PC-3 (cell line): ENCODE measurements at places on chromosomes 4 and X. TPM values are rescaled to one million over a fixed set of nuclear protein-coding genes. Genes with fewer than 3 reads are reported as not detected.

Gene GLOD5
- not detected in 2 replicates for total RNA-seq

Gene CHST7
- 24.7 and 31.9 TPM in 2 replicates for total RNA-seq

Gene MAGED4
- total RNA-seq = 4.6 and 41.5 TPM in 2 replicates

Gene GABRG1
- not detected in 2 replicates for total RNA-seq

Gene TLR1
- 0.40 and 0.47 TPM in 2 replicates for total RNA-seq

Gene AFP
- 0.40 TPM in 1 of 2 replicates, not detected in the other for total RNA-seq

Gene RIPPLY1
- not detected in 2 replicates for total RNA-seq

Gene NUDT10
- 0.22 and 0.40 TPM in 2 replicates for total RNA-seq

GRCh38 chrX:29690061-29690460 is 525.3 kb upstream of the MAGEB2 start:
- no peak for DNase-seq
- H3K27ac ChIP-seq = no peak overlapping the region
- no peaks in the 10 kb centered on the region for H3K27me3 ChIP-seq
- H3K36me3 ChIP-seq = no peaks in the 10 kb centered on the region
- H3K4me3 ChIP-seq = no peak overlapping the region

DNA sequence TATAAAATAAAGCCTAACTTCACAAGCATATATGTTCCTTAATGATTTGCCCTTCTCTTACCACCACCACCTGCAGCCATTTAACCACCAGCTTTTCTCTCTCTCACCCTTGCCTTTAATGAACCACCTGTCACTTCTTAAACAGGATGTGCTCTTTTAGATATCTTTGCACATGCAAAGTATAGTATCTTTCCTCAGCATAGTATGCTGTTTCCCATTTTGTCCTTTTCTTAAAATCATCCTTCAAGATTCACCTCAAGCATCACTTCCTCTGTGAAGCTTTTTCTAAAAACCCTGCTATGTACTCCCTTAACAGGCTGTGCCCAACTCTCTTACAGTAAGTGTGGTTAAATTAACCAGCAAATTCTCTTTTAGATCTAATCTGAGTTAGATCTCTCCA is 8.2 kb upstream of the CNOT6L start:
- DNase-seq = no peak
- no peak overlapping the region for H3K4me3 ChIP-seq
- no peaks in the 10 kb centered on the region for H3K4me1 ChIP-seq
- H3K36me3 ChIP-seq = no peaks in the 10 kb centered on the region

DNA sequence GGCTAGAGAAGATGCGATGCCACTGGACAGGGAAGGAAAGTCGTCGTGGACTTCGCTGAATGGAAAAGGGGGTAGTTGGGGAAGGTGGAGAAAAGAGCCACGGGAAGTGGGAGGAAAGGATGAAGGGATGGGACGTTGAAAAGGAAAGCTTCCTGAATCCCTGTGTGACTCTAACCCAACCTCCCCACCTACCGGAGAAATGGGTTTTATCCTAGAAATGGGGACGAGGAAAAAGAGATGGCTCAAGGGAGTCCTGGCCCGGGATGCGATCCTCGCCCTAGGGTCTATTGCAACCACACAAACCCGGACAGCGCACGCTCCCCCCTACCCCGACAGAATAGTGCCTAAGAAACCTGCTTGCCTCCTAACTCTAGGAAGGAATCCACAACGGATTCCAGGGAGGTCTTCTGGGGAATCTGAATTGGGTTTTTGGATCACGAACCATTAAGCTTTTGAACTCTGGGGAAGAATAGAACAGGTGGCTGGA is 738 bp upstream of the TSPAN5 start:
- H3K4me1 ChIP-seq = peaks cover 58% of the 10 kb centered on the region
- peak overlapping the region; percentile 86 for H3K4me3 ChIP-seq
- peak; percentile 30 for DNase-seq
- no peaks in the 10 kb centered on the region for H3K36me3 ChIP-seq

DNA sequence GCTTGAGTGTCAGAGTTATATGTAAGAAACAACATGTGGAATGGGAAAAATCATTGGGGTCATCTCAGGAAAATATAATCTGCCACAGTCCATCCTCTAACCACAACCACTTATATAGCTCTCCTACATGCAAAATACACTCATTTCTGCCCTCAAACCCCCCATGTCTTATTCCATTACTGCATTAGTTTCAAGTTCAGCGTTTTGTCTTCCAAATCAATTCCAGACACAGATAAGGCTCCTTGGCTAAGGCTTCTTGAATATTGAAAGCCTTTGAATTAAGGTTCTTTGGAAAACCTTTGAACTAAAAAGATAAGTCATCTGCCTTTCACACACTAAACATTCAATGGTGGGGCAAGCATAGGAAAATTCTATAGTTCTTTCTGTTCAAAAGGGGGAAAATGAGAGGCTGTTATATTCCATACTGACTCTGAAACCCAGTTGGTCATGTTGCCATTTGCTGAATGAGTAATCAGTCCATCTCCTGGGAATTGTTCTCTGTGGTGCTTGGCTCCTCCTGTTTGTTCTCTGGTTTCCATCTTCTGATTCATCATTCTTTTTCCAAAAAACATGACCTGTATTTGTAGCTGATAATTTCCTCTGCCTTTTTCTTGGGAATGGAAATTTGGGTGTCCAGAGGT is 218.7 kb downstream of the BMPR1B start:
- DNase-seq = peak; percentile 78
- no peaks in the 10 kb centered on the region for H3K27me3 ChIP-seq
- H3K27ac ChIP-seq = peak overlapping the region; percentile 96
- H3K4me3 ChIP-seq = no peak overlapping the region
- peaks cover 34% of the 10 kb centered on the region for H3K4me1 ChIP-seq

- DNase-seq = no peak
- no peaks in the 10 kb centered on the region for H3K27me3 ChIP-seq
- H3K36me3 ChIP-seq = no peaks in the 10 kb centered on the region
- H3K4me1 ChIP-seq = no peaks in the 10 kb centered on the region
Measured at GRCh38 chr4:41256740-41257256, at the start of gene UCHL1. Gene UCHL1 (plus strand): TSS chr4:41256928. CDS start chr4:41256977, 49 bp downstream.

DNA sequence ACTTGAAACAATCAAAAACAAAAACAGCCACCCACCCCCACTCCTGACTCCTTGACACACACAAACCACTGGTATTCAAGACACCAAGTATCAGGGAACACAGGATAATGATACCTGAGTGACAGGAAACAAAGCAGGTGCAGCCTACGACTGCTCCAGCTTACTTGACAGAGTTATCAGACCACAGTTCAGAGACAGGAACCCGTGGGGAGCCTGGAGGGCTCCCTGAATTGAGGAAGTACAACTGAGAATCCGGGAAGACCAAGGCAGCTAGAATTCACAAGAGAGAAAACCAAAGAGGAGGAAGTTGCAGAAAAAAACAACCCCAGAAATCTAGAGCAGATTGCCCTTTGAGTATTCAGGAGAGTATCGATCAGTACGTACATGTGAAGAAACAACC is 20.5 kb downstream of the COMMD8 start:
- no peak overlapping the region for H3K4me3 ChIP-seq
- no peak overlapping the region for H3K27ac ChIP-seq
- H3K4me1 ChIP-seq = no peaks in the 10 kb centered on the region
- DNase-seq = no peak

- no peak overlapping the region for H3K4me3 ChIP-seq
- H3K36me3 ChIP-seq = no peaks in the 10 kb centered on the region
- no peaks in the 10 kb centered on the region for H3K4me1 ChIP-seq
- no peak overlapping the region for H3K27ac ChIP-seq
Measured at GRCh38 chrX:44173219-44173618, 170.3 kb downstream of the EFHC2 start.

- no peaks in the 10 kb centered on the region; the same call in 1 of the 2 replicates for H3K4me1 ChIP-seq
- no peak overlapping the region for H3K27ac ChIP-seq
- H3K27me3 ChIP-seq = no peaks in the 10 kb centered on the region
- DNase-seq = peak; percentile 34
Measured at GRCh38 chr4:159048166-159048886, 54.6 kb upstream of the RAPGEF2 start.

- H3K27ac ChIP-seq = no peak overlapping the region
- DNase-seq = peak; percentile 75
- no peaks in the 10 kb centered on the region for H3K27me3 ChIP-seq
- no peaks in the 10 kb centered on the region for H3K4me1 ChIP-seq
Measured at GRCh38 chrX:121000589-121000988, 15.0 kb upstream of the CT47A1 start.

- H3K4me3 ChIP-seq = no peak overlapping the region
- H3K27ac ChIP-seq = no peak overlapping the region
- H3K4me1 ChIP-seq = peaks cover 20% of the 10 kb centered on the region
- no peaks in the 10 kb centered on the region for H3K27me3 ChIP-seq
Measured at GRCh38 chr4:48669086-48669485, 111.0 kb downstream of the FRYL start.

GRCh38 chr4:151555151-151555945 is 146.4 kb downstream of the FHIP1A start:
- DNase-seq = no peak
- no peaks in the 10 kb centered on the region for H3K27me3 ChIP-seq
- no peak overlapping the region for H3K4me3 ChIP-seq

- DNase-seq = no peak
- peaks cover 27% of the 10 kb centered on the region; the same call in 1 of the 2 replicates for H3K27me3 ChIP-seq
- H3K27ac ChIP-seq = no peak overlapping the region
Measured at GRCh38 chr4:77443941-77444340, 161.7 kb upstream of the CXCL13 start.

DNA sequence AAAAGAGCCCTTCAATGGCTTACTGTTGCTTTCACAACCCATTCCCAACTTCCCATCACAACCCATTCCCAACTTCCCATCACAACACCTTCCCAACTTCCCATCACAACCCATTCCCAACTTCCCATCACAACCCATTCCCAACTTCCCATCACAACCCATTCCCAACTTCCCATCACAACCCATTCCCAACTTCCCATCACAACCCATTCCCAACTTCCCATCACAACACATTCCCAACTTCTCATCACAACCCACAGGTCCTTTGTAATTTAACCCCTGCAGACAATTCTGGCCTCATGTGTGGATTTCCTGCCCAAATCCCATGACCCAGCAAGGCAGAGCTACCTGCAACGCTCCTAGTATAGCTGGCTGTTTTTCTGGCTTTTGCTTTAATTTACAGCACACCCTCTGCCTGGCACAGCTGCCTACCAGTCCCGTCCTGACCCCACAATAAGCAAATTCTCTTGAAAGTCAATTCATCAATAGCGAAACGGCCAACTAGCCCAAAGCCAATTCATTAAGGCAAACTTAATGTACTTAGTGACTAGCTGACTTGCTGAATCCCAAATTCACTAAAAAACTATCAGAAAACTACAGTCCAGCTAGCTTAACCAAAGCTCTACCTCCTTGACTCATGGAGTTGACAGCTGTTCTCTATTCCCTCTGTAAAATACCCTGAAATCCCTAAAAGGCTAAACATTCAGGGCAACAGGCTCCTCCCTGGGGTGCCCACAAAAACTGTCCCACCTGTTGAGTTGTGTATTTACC is 75.6 kb downstream of the AFAP1 start:
- no peak overlapping the region for H3K27ac ChIP-seq
- peaks cover 55% of the 10 kb centered on the region for H3K4me1 ChIP-seq
- peaks cover 36% of the 10 kb centered on the region for H3K36me3 ChIP-seq
- DNase-seq = no peak
- no peaks in the 10 kb centered on the region for H3K27me3 ChIP-seq

GRCh38 chrX:19213610-19214152 is 91.4 kb upstream of the ADGRG2 start:
- no peaks in the 10 kb centered on the region for H3K36me3 ChIP-seq
- peaks cover 22% of the 10 kb centered on the region for H3K4me1 ChIP-seq
- H3K27me3 ChIP-seq = no peaks in the 10 kb centered on the region
- peak overlapping the region; percentile 47 for H3K27ac ChIP-seq
- H3K4me3 ChIP-seq = no peak overlapping the region

GRCh38 chrX:84469226-84469625 is 33.0 kb downstream of the HDX start:
- peaks cover 7% of the 10 kb centered on the region; the same call in 1 of the 2 replicates for H3K4me1 ChIP-seq
- peak; percentile 37 for DNase-seq
- no peak overlapping the region for H3K4me3 ChIP-seq
- no peaks in the 10 kb centered on the region for H3K27me3 ChIP-seq

- no peak overlapping the region for H3K4me3 ChIP-seq
- no peak overlapping the region for H3K27ac ChIP-seq
- no peaks in the 10 kb centered on the region for H3K27me3 ChIP-seq
- H3K4me1 ChIP-seq = no peaks in the 10 kb centered on the region
Measured at GRCh38 chrX:121886557-121886956, 839.1 kb downstream of the GLUD2 start.

GRCh38 chrX:10900585-10901289 is 210.4 kb upstream of the HCCS start:
- DNase-seq = peak; percentile 84
- no peaks in the 10 kb centered on the region for H3K36me3 ChIP-seq
- H3K27me3 ChIP-seq = no peaks in the 10 kb centered on the region
- peaks cover 42% of the 10 kb centered on the region for H3K4me1 ChIP-seq
- H3K4me3 ChIP-seq = no peak overlapping the region; the same call in 1 of the 2 replicates
- H3K27ac ChIP-seq = peak overlapping the region; percentile 54
